Heart left ventricle (tissue), 16 donors: ENCODE measurements at places on chromosomes 6 and 20.

- no peak for DNase-seq
These were observed 87.7 kb downstream of the PSMG4 start for GRCh38 chr6:3346476-3346875.

GRCh38 chr20:1075616-1076015, 42.8 kb upstream of the PSMF1 start:
- no peak for DNase-seq

DNA sequence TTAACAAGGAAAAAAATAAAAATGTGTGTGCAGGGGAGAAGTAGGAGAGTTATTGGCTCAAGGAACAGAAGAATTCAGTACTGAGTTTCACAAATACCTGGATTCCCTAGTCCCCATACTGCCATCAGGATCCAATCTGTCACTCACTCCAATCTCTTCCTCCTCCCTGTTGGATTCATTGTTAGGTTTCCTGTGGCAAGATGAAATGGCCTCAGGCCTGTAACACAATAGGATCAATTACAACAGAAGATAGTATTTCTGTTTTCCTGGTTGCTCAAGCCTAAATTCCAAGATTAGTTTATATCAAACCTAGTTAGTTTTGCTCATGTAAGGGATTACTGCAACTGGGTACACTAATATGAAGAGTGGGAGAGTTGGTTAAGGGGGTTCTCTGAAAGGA, 24.4 kb downstream of the HCRTR2 start:
- DNase-seq, result no peak

- DNase-seq, result no peak
These were observed 11.4 kb downstream of the RIN2 start for GRCh38 chr20:19769507-19769906.

- no peak for DNase-seq
These were observed 23.6 kb downstream of the DDX43 start for GRCh38 chr6:73418081-73418741.

DNA sequence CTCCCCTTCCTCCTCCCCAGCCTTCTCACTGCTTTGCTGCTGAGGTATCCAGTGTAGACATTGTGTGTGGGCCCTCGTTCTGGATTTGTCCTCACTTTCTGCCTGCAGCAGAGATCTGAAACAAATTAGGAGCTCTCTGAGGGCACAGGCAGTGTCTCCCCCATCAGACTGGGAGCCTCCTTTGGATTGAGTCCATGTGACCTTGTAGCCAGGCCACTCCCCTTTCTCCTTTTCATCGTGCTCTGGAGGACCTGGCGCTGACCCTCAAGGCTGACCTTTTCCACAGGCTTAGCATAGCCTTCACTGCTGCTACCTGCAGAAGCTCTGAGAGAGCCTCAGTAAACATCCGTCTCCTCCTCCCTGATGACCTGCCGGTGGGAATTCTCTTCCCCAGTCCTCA, 26.2 kb downstream of the VEGFA start:
- no peak for DNase-seq

DNA sequence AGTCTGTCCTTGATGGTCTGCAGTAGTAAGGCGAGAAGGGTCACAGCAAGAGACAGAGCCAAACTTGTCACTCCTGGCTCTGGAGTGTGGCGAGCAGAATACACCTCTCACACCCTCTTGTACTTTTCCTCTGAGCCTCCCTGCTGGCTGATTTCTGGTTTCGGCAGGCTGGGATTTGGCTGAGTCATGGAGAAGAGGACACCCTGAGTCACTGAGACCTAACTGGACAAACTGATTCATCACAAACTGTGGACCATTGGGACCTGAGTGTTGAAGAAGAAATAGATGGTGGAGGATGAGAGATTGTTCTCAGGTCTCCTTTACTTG, 101.7 kb downstream of the F13A1 start:
- no peak for DNase-seq

GRCh38 chr6:53795702-53796450, 1.1 kb downstream of the LRRC1 start:
- DNase-seq, result peak; percentile 51

- DNase-seq, result peak; percentile 2
These were observed 5.0 kb upstream of the SLC12A5 start for GRCh38 chr20:46023999-46024398.

DNA sequence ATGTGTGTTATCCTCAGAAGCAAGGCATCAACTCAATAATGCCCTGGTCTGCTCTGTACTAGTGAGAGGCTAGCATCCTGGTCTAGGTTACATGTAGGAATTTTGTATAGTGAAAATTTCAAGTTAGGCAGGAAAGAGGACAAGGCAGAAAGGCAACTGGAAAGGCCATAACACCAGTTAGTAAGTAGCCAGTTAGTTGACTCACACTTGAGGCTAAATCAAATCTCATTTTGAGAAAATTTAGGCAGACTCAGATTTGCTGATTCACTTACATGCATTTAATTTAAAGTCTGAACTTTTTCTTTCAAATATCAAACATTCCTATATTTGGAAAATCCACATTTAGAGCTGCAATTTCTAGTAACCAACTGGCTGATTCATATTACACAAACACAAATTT, 184.5 kb upstream of the TCF21 start:
- DNase-seq, result no peak

GRCh38 chr6:138492113-138492512, 7.2 kb downstream of the NHSL1 start:
- DNase-seq, result no peak

- no peak for DNase-seq
These were observed 60.9 kb upstream of the CD93 start for GRCh38 chr20:23146857-23147637.
